ENCODE measurements at places on chromosomes 3 and 15.

DNA sequence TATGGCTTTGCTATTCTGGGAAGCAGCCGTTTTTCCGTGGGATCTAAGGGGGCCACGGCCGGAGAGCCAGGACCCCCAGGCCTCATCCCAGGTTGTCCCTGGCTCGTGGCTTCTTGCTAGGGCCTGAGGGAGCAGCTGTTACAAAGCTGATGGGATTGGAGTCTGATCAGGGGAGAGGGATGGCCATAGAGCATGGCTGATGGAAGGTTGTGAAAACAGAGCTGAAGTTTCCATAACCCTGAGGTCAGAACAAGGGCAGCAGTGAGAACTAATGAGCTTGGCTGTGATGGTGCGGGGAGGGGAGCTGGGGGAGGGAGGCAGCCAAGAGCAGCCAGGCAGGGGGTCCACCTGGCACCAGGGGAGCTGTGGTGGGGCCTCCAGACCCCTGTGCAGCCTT lies 63.0 kb downstream of the LINGO1 start:
- no peak for DNase-seq

DNA sequence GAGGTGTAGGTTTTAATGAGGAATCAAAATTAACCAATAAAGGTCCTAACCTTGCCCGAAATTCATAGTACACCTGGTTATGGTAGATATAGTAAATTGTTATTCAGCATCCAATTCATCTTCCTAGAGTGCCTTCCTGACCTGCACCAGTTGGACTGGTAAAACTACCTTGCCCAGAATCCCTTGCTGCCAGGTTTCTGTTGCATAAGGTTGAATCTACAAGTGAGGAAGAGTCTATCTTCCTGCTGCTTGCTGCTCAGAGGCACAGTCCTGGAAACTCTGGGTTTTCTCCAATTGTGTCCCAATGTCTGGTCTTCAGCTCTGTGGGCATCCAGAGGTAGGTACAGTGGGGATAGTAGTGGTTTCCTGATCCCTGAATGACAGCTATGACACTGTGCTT lies 17.3 kb downstream of the CCDC54 start:
- no peak for DNase-seq

- no peak for DNase-seq
These were observed 74.2 kb upstream of the RASGRP1 start for GRCh38 chr15:38638811-38639210.

- no peak for DNase-seq
These were observed 113.5 kb downstream of the TNIK start for GRCh38 chr3:171346582-171347300.

- no peak for DNase-seq
These were observed 37.5 kb upstream of the MYZAP start for GRCh38 chr15:57554063-57554811.

All from stimulated activated naive CD8-positive, alpha-beta T cell treated with anti-CD3 and anti-CD28 coated beads, Interleukin-15, amount 100 ng/mL, for 72 hours (primary cell).